ENCODE measurements at places on chromosomes 12 and 14.

GRCh38 chr14:65255029-65255545 lies 152.8 kb upstream of the MAX start:
- no peak for DNase-seq

DNA sequence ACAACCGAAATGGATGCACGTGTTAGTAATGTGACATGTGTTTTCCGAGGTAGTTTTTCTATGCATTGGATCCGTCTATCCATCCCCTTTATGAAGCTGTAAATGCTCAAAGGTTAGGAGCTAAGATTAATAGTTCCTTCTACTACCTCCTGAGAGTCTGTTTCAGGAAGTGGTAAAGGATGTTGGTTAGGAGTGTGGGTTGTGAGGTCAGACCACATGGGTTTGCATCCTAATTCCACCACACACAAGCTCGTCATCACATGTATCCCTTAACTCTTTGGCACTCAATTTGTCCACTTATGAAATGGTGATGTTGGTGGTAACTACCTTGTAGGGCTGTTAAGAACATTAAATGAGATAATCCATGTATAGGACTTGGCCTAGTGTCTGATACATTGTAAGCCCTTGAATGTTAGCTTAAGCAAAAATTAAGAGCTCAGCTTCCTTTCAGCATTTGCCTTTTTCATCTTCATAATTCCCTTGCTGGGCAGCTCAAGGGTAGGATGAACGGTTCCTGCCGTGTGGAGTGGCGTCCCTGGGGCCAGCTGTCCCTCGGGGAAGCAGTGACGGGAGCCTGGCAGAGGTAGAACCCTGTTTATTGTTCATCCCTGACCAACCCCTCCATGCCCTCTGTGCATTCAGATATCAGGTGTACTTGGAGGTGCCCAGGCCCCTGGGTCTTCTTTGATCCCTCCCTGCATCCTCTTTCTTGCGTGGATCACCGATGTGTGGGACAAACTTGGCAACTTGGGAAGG lies 52.3 kb downstream of the TSPAN9 start:
- DNase-seq, result no peak

DNA sequence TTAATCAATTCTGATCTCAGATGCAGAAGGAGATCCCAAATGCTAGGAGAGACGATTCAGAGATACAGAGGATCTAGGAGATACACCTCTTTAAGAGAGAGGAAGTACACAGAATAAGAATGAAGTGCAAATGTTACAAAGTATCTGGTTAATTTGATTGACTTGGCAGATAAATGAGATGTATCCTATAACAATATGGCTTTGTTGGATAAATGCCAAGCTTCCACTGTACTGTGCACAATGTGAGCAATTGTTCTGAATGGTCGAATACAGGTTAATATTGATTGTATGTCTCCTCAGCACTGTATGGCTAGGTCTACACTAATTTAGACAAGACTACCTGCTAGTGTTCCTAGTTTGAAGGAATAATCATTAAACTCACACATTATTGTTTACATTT lies 119.6 kb upstream of the PTPRB start:
- no peak for DNase-seq

DNA sequence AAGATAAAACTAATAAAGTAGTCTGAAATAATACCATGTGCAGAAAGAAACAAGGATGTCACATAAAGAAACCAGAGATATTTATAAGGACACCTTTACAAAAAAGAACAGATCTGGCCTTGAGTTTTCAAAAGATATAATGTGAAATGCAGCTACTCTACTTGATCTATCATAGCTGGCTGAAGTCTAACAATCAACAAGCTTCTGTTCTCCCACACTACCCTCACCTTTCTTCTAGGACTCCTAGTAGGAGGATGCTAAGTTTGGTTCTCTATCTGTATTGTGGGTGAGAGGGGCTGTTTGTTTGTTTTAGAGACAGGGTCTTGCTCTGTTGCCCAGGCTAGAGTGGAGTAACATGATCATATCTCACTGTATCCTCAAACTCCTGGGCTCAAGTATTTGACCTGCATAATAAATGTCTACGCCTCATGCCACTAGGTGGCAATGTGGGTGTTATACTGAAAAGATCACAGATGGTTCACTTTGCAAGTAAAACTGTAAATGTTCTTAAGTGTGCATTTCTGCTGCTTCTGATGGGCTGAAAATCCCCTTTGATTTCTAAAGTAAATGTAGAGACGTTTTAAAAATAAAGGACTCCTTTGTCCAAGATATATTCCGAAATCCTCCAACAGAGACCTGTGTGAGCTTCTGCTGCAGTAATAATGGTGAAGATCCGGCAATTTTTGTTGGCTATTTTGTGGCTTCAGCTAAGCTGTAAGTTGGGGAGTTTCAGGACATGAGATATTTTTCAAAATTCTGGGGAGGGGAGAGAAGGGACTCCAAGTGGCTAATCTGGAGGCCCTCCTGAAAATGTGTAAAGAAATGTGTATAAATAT lies 269.3 kb downstream of the DAD1 start:
- DNase-seq, result no peak

DNA sequence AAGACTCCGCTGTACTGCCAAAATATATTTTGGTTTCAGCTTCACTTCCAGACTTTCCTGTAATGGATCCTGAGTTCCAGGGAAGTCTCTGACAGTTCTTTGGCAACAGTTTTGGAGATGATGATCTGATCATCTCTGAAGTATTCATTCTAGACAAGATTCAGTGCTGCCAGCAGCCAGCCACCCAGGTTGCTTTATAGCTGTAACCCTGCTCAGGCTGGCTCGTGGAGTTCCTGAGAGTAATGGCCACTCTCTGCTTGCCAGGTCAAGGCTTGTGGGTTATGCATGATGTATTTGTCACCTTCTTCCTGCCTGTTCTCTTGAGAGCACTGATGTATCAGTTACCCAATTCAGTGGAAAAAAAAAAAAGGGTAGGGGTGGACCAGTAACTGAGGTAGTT lies 124.3 kb downstream of the PPHLN1 start:
- no peak for DNase-seq

DNA sequence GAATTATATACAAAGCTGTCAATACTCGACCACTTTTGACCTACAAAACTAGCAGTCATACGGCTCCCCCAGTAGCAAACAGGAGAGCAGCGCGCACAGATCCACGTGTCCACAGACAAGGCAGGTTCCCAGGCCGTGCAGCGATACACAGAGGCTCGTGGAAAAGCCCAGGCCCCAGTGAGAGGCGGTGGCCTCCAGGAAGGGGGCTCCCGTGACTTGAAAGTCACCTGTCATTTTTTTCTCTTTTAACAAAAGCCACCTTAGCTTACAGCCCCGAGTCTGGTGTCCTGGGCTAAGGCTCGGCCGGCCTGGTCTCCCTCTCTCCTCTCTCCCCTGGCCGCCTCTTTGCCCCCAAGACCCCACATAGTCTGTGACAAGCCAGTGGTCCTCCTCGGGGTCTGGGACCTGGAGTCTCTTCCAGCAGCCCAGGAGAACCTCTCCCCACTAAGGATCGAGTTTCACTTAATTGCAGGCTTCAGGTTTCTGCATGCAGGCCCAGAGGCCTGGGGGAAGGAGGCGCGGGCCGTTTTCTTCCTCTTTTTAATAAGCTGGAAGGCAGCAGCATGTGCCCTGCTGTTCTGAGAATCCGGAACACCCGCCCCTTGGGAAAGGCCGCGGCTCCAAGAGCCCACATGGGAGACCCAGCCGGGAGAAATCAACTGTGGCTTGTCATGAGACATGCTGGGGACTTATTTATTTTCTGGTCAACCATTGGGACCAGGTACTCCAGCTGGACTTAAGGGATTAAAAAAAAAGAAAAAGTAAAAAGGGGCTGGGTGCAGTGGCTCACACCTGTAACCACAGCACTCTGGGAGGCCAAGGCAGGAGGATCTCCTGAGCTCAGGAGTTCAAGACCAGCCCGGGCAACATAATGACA lies 15.9 kb downstream of the NCOR2 start:
- no peak for DNase-seq

- no peak for DNase-seq
Observed at GRCh38 chr14:51335531-51335930, 95.5 kb downstream of the TMX1 start.

- DNase-seq, result no peak
Observed at GRCh38 chr12:76259660-76260389, 88.4 kb downstream of the BBS10 start.

- no peak for DNase-seq
Observed at GRCh38 chr14:35212471-35213142, 79.6 kb upstream of the PSMA6 start.

DNA sequence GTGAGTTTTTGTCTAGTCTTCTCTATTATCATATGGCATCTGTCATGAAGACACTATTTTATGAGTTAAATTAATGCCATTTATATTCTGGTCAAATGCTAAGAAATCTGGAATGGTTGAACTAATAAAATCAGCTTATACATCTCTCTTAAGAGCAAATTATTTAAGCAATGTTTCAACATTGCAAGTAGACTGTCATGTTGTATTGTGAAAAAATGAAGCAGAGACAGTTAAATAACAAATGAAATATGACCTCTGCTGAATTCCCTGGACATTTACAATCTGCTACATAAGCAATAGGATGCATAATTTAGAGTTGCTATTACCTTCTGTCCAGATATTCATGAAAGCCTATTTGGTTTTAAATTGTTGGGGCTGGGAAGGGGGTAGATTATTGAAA lies 30.6 kb downstream of the NAV3 start:
- no peak for DNase-seq

- no peak for DNase-seq
Observed at GRCh38 chr14:95250140-95250769, 69.5 kb downstream of the CLMN start.

DNA sequence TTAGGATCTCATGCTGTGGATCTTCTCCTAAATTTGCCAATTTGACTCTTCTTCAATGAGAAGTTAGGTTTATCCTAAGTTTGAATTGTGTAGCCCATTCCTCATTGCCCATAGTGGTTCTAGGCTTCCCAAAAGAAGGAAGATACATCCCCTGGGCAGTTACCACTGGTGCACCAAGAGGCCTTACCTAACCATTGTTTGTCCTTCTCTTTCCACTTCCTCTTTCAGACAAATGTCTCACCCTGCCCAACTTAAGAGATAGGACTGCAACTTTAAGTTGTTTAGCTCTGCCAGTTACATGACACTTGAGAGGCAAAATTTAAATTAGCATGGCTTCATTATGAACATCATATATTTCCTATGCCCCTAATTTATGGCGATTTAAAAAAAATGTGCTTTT lies 9.4 kb upstream of the KCNH3 start:
- DNase-seq, result no peak

DNA sequence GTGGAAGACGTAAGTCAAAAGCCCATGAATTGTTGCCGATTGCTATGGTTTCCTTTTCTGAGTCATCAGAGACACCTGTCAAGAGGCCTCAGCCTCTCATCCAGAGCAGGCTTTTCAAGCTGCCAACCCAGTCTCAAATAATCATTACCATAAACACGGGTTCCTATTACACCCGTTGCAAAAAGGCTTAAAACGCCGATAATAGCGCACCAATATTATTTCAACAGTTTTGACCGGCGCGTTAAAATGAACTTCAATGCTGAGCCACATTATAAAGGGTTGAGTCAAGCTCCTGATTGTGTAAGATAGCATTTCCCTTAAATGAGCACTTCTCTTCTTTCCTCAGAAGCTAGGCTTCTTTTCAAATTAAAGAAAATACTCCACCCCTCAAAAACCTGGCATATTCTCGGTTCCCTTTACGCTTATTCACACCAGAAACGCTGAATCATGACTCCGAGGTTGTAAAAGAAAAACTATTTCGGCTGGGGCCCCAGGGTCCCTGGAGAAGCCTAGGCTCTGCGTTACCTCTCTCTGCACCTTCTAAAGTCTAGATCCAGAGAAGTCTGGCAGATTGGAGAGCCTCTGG lies 1.4 kb downstream of the TMTC1 start:
- no peak for DNase-seq

GRCh38 chr12:67161322-67161918 lies 107.7 kb upstream of the CAND1 start:
- no peak for DNase-seq

DNA sequence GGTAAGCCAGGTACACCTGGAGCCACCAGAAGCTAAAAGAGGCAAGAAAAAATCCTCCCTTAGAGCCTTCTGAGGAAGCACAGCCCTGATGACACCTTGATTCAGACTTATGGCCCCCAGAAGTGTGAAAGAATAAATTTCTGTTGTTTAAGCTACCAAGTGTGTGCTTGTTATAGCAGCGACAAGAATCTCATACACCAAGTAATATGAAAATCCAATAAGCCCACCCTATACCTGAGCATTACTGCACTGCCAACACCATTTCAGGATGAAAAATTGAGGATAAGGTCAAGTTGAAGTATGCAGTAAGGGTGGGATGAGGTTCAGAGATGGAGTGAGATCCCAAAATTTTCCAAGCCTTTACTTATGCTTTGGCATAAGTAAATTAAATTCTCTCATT lies 163.6 kb upstream of the CCDC196 start:
- DNase-seq, result no peak

GRCh38 chr14:80404413-80404812 lies 193.1 kb upstream of the DIO2 start:
- DNase-seq, result no peak

GRCh38 chr12:3670083-3670620 lies 82.8 kb downstream of the CRACR2A start:
- DNase-seq, result no peak

DNA sequence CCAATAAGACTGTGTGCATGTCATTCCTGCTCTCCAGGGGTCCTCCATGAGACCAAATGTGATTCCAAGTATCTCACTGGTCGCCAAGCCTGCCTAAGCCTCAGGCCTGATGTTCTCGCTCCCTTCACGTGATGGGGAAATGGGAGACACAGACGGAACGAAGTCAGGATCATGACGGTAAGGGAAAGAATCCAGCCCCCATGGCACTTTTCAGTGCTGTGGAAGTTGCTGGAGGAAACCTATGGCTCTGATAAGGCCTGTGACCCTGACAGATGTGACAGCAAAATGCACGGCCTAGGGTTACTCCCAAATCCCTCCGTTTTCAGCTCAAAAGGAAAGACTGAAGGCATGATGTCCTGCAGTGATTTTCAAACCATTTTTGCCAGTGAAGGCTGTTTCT lies 184.9 kb downstream of the CALM1 start:
- DNase-seq, result no peak

- DNase-seq, result no peak
Observed at GRCh38 chr14:78758333-78758732, 588.2 kb downstream of the NRXN3 start.

- DNase-seq, result no peak
Observed at GRCh38 chr14:64110802-64111201, 183.4 kb downstream of the ESR2 start.

DNA sequence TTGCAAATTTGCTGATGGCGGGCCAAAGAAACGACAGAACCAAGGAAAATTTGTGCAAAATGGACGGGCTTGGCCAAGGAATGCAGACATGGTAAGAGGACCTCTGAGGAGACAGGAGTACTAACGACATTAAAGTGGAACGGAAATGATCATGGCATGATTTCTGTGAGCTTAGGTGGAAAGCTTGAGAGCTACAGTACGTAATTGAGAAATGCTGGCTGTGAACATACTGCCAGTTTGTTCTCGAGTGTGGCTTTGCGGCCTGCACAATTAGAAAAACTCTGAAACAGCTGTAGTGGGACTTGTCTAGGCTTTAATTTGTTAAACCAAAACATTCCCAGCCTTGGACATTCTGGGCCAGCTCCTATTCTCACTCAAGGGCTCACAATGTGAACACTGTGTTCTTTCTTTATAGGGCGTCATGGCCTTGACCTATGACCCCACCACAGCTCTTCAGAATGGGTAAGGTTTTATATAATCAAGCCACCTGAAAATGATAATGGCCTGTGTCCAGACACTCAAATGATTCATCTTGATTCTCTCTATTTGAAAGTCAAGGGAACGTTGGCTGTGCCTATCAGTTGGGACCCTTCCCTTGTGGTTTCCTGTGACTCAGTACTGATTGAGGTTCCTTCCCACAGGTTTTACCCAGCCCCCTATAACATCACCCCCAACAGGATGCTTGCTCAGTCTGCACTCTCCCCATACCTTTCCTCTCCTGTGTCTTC lies 48.5 kb downstream of the BAZ2A start:
- no peak for DNase-seq
